CD4-positive, alpha-beta memory T cell (primary cell): ENCODE measurements at places on chromosomes 2 and 18.

- H3K4me3 ChIP-seq, result no peak overlapping the region
- no peak for DNase-seq
- H3K4me1 ChIP-seq, result peaks cover 13% of the 10 kb centered on the region
- H3K36me3 ChIP-seq, result no peaks in the 10 kb centered on the region
- no peaks in the 10 kb centered on the region for H3K27me3 ChIP-seq
These were observed 19.1 kb upstream of the MARCHF4 start for GRCh38 chr2:216391401-216391800.

- H3K4me3 ChIP-seq, result no peak overlapping the region
- DNase-seq, result no peak
- peaks cover 14% of the 10 kb centered on the region for H3K4me1 ChIP-seq
- H3K36me3 ChIP-seq, result no peaks in the 10 kb centered on the region
- H3K27ac ChIP-seq, result no peak overlapping the region
These were observed 28.2 kb downstream of the OSBPL1A start for GRCh38 chr18:24369426-24369825.

GRCh38 chr18:6773777-6774176 lies 44.3 kb downstream of the ARHGAP28 start:
- no peaks in the 10 kb centered on the region for H3K36me3 ChIP-seq
- no peaks in the 10 kb centered on the region for H3K27me3 ChIP-seq
- no peaks in the 10 kb centered on the region for H3K4me1 ChIP-seq
- no peak overlapping the region for H3K4me3 ChIP-seq

GRCh38 chr2:134117676-134118075 lies 136.2 kb upstream of the MGAT5 start:
- H3K27ac ChIP-seq, result no peak overlapping the region
- no peak for DNase-seq
- no peaks in the 10 kb centered on the region for H3K27me3 ChIP-seq

DNA sequence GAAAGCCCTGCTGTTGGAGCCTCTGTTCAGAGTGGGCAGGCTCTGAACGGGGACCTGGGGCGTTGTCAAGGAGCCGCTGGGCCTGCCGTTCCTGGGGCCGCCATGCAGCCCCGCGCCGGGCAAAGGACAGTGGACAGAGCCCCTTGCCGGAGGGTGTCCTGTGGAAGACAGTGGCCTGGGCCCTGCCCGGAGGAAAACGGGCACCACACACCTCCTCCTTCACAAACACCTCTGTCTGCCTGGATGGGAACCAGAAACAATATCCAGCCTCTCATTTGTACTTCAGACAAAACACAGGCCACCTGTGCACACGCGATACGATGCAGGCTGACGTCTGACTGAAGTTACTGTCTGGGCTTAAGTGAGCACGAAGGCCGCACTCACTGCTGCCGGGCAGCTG lies 233.7 kb downstream of the TWIST2 start:
- H3K4me1 ChIP-seq, result no peaks in the 10 kb centered on the region
- H3K27me3 ChIP-seq, result no peaks in the 10 kb centered on the region
- no peak overlapping the region for H3K4me3 ChIP-seq
- no peak for DNase-seq
- no peak overlapping the region for H3K27ac ChIP-seq

DNA sequence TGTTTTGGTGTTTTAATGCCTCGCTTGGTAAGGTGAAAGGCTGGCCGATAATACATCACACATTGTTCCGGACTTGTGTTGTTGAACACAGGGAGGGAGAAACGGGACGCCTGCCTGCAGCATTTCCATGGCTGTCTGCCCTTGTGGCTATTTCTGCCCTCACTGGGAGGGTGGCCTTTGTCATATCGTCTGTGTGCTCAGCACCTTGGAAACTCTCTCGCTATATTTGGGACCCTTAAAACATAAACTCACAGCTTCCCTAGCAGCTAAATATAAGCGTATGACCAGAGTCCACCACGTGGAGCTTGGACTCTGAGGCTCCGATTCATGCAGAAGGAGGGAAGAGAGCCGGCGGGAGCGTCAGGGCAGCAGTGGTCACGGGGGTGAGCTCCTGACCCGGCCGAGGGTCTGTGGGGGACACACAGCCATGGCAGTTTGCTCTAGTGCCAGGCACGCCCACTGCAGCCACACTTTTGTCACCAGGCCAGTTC lies 111.7 kb downstream of the SH3BP4 start:
- H3K4me1 ChIP-seq, result no peaks in the 10 kb centered on the region
- no peak overlapping the region for H3K27ac ChIP-seq
- DNase-seq, result no peak

DNA sequence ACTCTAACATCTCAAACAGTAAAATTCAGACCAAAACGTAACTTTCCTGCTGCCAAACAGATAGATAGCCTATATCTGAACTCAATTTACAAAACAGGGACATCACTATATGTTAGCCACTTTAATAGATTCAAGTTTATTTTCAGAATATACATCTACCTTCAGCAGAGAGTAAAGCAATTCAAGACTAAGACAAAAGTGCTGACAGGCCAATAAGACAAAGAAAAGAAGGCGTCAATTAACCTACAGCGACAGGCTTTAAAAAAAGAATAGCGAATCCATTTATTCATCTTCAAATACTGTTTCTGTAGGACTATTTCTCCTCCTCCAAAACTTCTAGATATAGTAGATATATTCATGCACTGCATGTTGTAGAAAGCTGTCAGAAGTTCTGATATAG lies 333.0 kb downstream of the GRB14 start:
- H3K27me3 ChIP-seq, result no peaks in the 10 kb centered on the region
- no peak overlapping the region for H3K27ac ChIP-seq
- H3K4me3 ChIP-seq, result no peak overlapping the region
- H3K36me3 ChIP-seq, result no peaks in the 10 kb centered on the region
- DNase-seq, result no peak
- no peaks in the 10 kb centered on the region for H3K4me1 ChIP-seq

GRCh38 chr2:131055169-131056065 lies 37.8 kb downstream of the FAM168B start:
- no peak for DNase-seq
- no peak overlapping the region for H3K27ac ChIP-seq
- H3K36me3 ChIP-seq, result peaks cover 55% of the 10 kb centered on the region
- no peak overlapping the region for H3K4me3 ChIP-seq
- no peaks in the 10 kb centered on the region for H3K4me1 ChIP-seq

DNA sequence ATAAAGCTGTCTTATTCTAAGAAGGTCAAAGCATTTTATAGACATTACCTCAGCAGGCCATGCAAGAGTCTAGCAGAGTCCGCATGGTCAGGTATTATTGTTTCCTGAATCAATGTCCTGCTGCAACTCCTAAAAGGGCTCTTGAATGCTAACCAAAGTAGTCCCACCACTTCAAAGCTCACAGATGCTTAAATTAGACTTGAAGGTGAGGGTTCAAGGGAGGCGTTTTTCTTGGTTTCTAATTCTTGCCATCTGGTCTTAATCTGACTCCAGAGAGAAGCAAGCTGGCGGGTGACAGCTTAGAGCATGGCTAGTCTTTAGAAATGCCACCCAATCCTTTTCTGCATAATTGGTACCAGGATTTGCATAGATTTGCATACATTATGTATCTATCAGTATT lies 226.3 kb downstream of the MREG start:
- no peak for DNase-seq
- no peaks in the 10 kb centered on the region for H3K27me3 ChIP-seq
- no peaks in the 10 kb centered on the region for H3K36me3 ChIP-seq
- no peak overlapping the region for H3K27ac ChIP-seq
- H3K4me3 ChIP-seq, result no peak overlapping the region

- no peaks in the 10 kb centered on the region for H3K4me1 ChIP-seq
- H3K36me3 ChIP-seq, result no peaks in the 10 kb centered on the region
- no peaks in the 10 kb centered on the region for H3K27me3 ChIP-seq
These were observed 58.6 kb upstream of the VRK2 start for GRCh38 chr2:57987835-57988573.

DNA sequence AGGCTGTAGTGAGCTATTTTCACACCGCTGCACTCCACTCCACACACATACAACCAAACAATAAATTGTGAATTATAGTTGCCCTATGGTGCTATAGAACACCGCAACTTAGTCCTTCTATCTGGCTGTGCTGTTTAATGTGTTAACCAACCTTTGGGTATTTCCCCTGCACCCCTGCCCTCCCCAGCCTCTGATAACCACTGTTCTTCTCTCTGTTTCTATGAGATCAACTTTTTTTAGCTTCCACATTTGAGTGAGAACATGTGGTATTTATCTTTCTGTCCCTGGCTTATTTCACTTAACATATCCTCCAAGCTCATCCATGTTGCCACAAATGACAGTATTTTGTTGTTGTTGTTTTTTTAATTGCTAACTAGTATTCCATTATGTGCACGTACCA lies 32.5 kb downstream of the TET3 start:
- H3K36me3 ChIP-seq, result no peaks in the 10 kb centered on the region
- no peak overlapping the region for H3K4me3 ChIP-seq
- no peak for DNase-seq
- H3K4me1 ChIP-seq, result peaks cover 28% of the 10 kb centered on the region
- no peaks in the 10 kb centered on the region for H3K27me3 ChIP-seq

- H3K4me1 ChIP-seq, result peaks cover 20% of the 10 kb centered on the region
- H3K4me3 ChIP-seq, result no peak overlapping the region
- peaks cover 66% of the 10 kb centered on the region for H3K36me3 ChIP-seq
- no peaks in the 10 kb centered on the region for H3K27me3 ChIP-seq
- no peak for DNase-seq
- H3K27ac ChIP-seq, result no peak overlapping the region
These were observed 146.6 kb downstream of the MAP4K4 start for GRCh38 chr2:101844055-101844635.

DNA sequence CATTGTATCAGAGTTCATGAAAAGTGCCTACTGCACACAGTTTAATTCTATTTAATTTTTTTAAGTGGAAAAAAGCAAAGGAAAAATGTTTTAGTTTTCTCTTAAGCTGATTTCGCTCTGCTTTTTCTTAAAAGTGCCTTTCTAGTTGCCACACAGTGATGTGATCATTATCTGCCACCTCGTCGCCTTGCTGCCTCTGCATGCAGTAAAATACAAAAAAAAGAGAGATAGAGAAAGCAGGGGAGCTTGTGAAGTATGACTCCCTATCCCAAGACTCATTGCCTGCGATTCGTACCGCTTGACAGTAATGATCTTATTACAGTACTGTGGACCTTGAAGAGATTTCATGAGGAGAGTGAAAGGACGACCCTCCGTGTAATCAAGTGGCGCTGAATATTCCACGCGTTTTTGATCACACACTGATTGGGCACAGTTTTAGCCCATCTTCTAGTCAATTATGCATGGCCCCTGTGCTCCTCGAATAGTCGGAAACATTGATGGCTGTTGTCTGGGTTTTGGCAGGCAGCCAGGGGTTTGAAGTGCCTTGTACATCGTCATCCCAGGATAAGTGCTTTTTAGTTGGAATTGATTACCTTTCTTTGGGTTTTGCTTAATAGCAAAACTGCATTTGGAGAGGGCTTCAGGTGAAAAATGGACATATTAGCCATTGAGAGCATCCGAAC lies 188.3 kb downstream of the GBX2 start:
- H3K27ac ChIP-seq, result no peak overlapping the region
- H3K36me3 ChIP-seq, result no peaks in the 10 kb centered on the region
- no peak for DNase-seq
- H3K27me3 ChIP-seq, result no peaks in the 10 kb centered on the region
- H3K4me3 ChIP-seq, result no peak overlapping the region

GRCh38 chr2:80531319-80531718 lies 226.8 kb upstream of the LRRTM1 start:
- H3K27me3 ChIP-seq, result no peaks in the 10 kb centered on the region
- no peak overlapping the region for H3K4me3 ChIP-seq
- no peak overlapping the region for H3K27ac ChIP-seq
- H3K36me3 ChIP-seq, result no peaks in the 10 kb centered on the region

- no peak overlapping the region for H3K27ac ChIP-seq
- H3K4me3 ChIP-seq, result no peak overlapping the region
- no peak for DNase-seq
- H3K27me3 ChIP-seq, result no peaks in the 10 kb centered on the region
- H3K4me1 ChIP-seq, result peaks cover 15% of the 10 kb centered on the region
- no peaks in the 10 kb centered on the region for H3K36me3 ChIP-seq
These were observed 65.2 kb downstream of the ZEB2 start for GRCh38 chr2:144454466-144455287.

- H3K27me3 ChIP-seq, result no peaks in the 10 kb centered on the region
- peaks cover 34% of the 10 kb centered on the region for H3K4me1 ChIP-seq
- H3K4me3 ChIP-seq, result no peak overlapping the region
- no peak for DNase-seq
- no peaks in the 10 kb centered on the region for H3K36me3 ChIP-seq
These were observed 9.9 kb downstream of the DNMT3A start for GRCh38 chr2:25331686-25332365.

DNA sequence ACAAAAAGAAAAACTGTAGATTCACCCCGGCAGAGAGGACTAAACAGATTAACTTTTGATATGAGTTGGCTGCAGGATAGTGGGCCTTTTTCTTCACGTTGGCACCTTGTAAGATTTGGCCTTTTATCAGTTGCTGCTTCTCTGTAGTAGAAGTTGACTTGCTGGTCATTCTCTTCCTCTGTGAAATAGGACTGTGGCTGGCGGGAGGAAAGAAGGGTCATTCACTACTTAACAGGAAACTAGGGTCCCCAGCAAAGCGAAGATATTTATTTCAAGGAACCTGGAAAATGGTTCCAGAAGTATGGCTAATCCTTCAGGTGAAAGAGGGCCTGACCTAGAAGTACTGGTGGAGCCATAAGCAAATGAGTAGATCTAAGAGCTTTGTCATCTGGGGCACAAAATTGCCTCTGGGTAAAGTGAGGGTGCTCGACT lies 383 bp upstream of the ATP5MC3 start:
- no peak for DNase-seq
- H3K27ac ChIP-seq, result peak overlapping the region; percentile 83
- H3K4me1 ChIP-seq, result peaks cover 25% of the 10 kb centered on the region
- H3K27me3 ChIP-seq, result no peaks in the 10 kb centered on the region
- peaks cover 27% of the 10 kb centered on the region for H3K36me3 ChIP-seq

GRCh38 chr2:33777786-33778185 lies 178.7 kb upstream of the FAM98A start:
- no peaks in the 10 kb centered on the region for H3K27me3 ChIP-seq
- H3K4me3 ChIP-seq, result no peak overlapping the region
- no peak overlapping the region for H3K27ac ChIP-seq
- no peak for DNase-seq
